NK-92 treated with Interleukin-12 subunit alpha and Interleukin-12 subunit beta, amount 100 ng/mL, for 24 hours (cell line): ENCODE measurements at places on chromosomes 11 and 22.

DNA sequence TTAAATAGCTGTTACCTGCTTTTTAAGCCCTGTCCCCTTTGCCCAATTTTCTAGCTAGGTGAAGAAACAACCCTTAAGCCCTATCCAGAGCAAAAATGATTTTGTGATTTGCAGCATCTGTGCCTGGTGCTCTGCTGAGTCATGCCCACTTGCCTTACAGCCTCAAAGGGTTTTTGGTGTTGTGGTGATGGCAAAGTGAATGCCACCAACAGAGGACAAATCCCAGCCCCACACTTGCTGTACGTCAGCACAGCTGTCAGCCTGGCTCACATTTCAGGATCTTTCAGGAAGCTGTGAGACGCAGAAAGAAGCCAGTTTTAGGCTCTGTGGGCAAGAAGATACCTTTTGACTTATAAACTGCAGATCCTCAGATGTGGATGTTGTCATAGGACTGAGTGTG is 401.7 kb downstream of the TENM4 start:
- DNase-seq = no peak

- no peak for DNase-seq
Measured at GRCh38 chr11:1310318-1310687, 871 bp upstream of the TOLLIP start.

DNA sequence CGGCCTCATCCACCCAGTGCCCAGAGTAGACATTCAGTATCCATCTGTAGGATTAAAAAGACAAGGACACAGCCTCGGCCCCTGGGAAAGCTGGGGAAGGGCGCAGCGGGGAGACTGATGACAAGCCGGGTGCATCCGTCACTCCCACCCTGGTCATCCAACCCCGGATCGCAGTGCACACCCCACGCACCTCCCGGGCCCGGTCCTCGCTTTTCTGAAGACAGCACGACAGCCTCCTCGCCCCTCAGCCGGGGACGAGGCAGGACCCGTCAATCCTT is 1.1 kb downstream of the FCHSD2 start:
- DNase-seq = peak; percentile 41

- DNase-seq = no peak
Measured at GRCh38 chr11:134069426-134070341, 812 bp downstream of the JAM3 start.

GRCh38 chr22:49400136-49400940 is 427.3 kb downstream of the BRD1 start:
- DNase-seq = no peak

GRCh38 chr11:57181678-57182305 is at the start of gene LRRC55:
LRRC55 (plus strand) TSS chr11:57181953; CDS start chr11:57182023, 70 bp downstream.
- no peak for DNase-seq

DNA sequence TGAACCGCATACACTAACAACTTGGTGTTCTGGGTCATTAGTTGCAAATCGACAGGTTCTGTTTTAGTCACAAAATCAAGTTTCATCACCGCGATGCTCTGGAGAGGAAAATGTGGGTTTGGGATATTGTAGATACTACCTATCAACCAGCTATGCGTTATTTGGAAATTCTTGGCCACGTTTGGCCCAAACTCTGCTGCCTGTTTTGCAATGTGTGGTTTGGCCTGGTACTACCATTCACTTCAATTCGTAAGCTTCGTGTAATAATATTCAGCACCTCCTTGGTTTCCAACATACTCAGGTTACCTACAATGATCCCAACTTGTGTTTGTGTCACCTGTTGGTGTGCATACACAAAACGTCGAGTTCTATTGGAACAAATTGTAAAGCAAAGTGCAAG is 16.2 kb upstream of the ACER3 start:
- DNase-seq = no peak

DNA sequence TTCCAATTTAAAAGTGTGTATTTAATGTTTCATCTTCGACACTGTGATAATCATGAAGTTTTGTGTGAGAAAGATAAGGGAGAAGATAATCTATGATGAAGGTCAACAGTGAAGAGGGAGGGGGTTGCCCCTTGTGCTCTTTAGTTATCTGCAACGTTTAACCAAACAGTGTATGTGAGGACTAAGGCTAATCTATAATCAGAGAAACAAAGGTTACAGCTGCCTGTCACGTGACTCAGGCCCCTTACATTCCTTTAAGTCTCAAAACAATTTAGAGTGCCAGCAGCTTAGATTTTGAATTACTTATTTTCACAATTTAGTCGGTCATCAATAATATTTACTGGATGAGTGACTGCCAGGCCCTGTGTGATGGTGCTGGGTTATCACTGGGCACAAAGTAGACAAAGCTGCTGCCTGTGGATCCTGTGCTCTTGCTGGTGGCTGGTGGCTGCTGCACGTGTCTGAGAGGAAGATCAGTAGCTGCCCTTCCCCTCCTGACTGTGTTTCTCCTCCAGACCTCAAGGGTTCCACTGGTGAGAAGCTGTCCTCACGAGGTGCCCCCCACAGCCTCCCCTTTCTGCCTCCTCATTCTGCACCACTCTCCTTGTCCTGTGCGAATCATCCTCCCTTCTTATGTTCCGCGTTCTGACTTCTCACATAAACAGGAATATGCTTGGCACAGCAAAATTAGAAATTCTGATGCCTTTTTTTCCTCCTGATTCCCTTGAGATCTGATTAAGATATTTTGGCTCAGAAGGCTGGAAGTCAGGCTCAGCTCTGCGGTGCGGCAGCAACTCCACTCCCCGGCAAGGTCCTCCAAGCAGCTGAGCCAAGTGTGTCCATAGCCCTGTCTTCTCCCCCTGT is 331.1 kb upstream of the B3GAT1 start:
- no peak for DNase-seq

DNA sequence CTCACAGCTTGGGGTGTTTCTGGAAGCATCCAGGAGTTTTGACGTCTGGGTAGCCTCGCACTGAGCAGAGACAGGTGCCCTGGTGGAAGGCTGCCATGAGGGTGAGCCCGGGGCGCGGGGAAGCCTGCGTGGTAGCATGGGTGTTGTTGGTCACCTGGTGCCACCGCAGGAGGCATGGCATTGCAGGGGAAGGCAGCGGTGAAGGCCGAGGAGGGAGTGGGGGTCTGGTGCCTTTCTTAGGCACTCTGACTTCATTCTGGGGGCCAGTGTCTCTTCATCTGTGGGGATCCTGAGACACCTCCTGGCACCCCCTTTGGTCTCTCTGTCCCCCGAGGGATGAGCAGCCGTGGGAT is 271.2 kb downstream of the TBC1D22A start:
- no peak for DNase-seq
